ENCODE measurements at places on chromosomes 12 and 14.

GRCh38 chr12:111267144-111267543 lies 101.8 kb downstream of the PHETA1 start:
- DNase-seq: no peak

DNA sequence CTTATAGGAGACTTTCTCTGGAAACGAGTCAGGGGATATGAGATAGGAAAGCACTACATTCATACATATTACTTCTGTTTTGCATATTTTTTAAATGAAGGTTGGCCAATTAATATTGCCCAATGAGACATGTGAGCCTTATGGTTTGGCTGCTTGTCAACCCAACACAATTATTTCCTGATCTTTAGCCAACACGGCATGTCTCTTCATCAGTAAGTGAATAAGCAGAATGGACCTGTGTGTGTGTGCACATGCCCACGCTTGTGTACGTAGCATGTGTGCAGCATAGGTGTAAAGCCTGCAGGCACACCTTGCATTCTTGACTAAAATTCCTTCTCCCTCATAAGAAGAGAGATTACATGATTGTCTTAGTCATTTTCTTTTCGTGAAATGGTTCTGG lies 88.3 kb downstream of the STON2 start:
- no peak for DNase-seq

DNA sequence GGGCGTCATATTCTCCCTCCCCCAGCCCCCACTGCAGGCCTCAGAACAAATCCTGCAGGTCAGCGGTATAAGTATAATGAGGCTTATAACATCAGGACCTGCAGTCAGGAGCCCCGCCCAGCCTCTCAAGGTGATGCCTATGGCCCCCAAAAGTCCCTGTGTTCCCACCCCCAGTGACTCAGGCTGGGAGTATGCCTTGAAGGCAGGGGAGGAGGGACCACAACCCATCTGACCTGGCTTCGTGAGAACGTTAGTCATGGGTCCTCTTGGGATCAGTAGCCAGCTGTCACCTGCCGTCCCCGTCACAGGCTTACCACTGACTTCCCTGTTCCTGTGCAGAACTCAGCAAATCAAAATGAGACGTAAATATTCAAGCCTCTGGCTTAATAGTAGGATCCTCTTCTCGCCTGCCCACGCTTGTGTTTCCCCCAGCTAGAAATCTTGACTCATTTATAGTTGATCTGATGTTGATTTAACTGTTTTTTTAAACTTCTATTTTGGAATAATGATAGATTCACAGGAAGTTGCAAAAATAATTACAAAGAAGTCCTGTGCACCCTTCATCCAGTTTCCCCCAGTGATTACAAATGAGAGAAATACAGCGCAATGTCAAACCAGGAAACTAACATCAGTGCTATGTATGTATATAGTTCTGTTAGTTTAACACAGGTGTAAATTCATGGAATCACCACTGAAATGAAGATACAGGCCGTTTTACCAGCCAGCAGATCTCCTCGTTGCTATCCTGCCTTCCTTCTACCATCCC lies 107.5 kb downstream of the ADGRD1 start:
- DNase-seq: no peak

DNA sequence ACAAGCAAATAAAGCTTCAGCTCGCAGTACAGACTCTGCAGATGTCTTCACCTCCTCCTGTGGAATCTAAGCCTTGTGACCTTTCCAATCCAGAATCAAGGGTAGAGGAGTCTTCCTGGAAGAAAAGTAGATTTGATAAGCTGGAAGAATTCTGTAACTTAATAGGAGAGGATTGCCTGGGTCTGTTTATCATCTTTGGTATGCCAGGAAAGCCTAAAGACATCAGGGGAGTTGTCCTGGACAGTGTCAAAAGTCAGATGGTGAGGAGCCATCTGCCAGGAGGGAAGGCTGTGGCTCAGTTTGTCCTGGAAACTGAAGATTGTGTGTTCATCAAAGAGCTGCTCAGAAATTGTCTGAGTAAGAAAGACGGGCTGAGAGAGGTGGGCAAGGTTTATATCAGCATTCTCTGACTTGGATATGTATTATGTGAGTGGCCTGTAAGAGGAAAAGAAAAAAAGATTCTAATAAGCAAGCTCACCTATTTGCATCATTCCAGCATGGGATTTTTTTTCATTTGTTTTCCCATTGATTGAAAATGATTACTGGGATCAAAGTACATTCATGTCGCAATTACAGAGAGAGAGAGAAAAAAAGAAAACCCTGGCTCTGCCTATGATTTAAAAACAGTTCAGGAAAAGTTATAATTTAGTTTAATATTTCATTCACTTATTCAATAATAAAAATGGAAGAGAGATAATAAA lies 767 bp downstream of the REP15 start:
- no peak for DNase-seq

DNA sequence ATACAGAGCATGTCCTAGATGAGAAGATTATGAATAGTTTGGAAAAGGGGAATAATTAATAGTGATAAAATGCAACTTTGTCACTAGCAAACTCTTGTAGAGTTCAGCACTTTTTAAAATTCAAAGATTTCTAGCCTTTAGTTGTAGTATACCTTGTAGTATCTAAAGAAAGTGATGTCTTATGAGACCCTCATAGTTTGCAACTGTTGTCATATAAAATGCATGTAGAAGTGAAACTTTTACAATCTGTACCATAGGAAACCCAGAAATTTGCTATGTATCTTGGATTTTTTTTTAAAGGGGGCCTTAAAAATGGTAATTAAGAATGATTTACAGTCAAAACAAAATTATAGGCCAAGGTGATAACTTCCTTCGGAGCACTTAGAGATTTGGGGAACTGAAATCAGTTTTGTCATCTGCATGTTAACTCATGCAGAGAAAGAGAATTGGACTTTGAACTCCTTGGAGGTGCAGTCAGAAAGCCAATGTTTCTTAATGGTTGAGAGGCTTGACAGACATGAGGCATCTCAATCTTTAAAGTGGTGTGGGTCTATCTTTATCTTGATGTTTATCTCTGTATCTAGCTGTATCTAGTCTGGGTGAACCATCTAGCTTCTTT lies 1.3 kb downstream of the LRRK2 start:
- no peak for DNase-seq

DNA sequence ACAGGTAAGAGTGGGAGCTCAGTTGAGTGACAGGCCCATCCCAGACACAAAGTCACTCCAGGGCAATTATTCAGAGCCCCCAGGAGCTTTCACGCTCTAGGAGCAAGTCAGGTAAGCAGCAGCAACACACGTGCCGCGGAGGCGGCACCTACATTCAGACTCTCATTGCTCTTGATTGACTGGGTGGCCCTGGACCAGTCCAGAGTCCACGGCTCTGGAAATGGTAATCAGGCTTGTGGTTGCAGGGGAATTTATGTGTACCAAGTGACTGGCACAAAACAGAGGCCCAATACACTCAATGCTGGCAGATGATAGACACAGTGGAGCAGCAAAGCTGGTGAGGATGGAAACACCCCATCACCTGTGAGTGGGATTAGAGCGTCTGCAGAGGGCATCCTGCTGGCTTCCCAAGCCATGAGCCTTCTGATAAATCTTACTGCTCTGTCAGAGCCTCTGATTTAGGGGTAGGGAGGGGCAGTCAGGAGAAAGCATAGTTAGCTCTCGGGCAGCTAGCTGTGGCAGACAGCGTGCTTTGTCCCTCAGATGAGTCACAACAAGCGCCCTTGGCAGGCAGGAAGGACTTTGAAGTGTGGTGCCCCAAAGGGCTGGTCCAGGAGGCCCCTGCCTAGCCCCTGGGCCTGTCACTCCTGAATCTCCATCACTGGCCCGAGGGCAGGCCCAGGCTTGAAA lies 344.7 kb downstream of the CACNA1C start:
- DNase-seq: no peak
